ENCODE measurements at places on chromosomes 6 and 20. TPM values are rescaled to one million over a fixed set of nuclear protein-coding genes. Genes with fewer than 3 reads are reported as not detected.
A peak's percentile ranks its signal among the peaks of the same experiment; 100 is the strongest.

MYCT1 gene
- under 0.01 TPM for total RNA-seq

SLC17A2 gene
- not detected for total RNA-seq

CSE1L gene
- 46.5 TPM for total RNA-seq

DNA sequence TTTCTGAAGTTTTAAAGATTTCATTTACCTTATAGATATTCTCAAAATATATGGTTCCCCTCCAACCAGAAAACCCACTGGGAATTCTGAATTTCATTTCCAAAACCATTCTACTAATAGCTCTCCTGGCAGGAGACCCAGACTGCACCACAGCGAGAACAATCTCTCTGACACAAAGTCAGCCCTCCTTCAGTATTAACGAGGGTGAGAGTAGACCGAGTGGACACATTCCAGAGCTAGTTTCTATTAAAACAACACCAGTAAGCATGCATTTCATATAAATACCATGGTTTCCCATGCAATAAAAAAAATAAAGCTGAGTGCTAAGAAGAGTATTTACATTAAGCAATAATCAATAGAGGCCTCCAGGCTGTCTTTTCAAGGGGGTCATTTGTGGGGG, 899.6 kb upstream of the SLC35B3 start:
- no peak for DNase-seq

- DNase-seq: no peak
Measured at GRCh38 chr6:21772884-21773575, 179.5 kb downstream of the SOX4 start.

CFAP61 gene
- 0.26 TPM for total RNA-seq

SLC22A2 gene
- not detected for total RNA-seq

ULBP3 gene
- total RNA-seq: 6.2 TPM

TRIM31 gene
- not detected for total RNA-seq

DNA sequence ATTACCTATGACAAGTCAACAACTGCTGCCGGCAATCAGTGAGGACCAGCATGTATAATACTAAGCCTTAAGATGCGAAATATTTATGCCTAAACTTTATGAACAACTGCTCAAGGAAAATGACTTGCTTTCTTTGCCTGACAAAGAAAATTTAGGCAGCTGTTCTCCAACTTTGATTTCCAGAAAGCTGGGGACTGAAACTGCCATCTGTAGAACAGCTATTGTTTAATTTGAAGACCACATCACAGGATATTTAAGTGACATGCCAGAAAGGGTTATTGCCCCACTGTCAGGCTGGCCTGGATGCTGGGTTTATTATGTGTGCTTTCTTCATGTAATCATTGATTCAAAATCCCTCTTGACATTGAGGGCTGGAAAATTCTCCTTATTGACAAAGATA, 153.9 kb upstream of the ENPP5 start:
- no peak for DNase-seq

GRCh38 chr6:45801471-45802289, 214.0 kb downstream of the CLIC5 start:
- peak; percentile 36 for DNase-seq

CD109 gene
- total RNA-seq: 12.8 TPM

ETV7 gene
- total RNA-seq: 1.0 TPM

DNA sequence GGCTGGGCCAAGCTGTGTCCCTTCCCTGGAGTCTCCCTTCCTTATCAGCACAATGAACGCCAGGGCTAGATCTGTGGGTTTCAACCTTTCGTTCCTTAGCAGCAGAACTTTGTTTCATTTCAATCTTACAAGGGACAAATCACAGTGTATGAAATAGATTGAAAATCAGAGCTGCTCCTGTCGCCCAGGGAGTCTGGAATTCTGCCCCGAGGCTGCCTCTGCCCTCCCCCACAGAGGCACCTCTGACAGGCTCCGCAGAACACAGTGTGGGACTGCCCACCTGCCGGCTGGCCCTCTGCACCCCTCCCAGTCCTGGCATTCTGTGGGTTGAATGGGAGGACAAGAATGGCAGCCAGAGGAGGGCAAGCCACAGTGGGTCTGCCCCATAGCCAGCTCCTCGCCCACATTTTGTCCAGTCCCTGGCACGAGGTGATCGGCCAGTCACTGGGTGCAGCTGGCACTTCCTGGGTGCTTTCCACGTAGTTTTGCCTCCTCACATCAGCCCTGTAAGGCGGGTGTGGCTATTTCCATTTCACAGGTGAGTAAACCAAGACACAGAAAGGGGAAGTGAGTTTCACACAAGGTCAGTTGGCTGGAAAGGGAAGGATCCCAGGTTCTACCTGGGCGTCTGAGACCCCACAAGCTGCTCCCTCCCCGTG, 26.1 kb downstream of the MANBAL start:
- no peak for DNase-seq

DNA sequence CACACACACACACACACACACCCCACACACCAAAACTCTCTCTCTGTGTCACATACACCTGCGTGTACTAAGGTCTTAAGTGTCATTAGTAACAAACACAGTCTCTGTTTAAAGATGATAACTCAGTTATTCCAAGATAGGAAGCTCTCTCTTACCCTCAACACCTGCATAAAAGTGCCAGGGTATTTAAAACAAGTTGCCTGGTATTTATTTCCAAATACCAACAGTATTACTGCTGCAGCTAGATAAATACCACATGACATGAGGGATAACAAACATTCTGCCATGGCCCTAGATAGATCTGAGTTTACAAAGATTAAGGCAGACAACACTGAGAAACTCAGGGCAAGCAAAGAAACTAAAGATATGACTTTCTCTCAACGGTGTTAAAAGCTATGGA, 118.5 kb downstream of the SIM1 start:
- DNase-seq: peak; percentile 70

GRCh38 chr6:22296067-22296466, 769 bp downstream of the PRL start:
- no peak for DNase-seq

Measured in fibroblast of lung (primary cell).